ENCODE measurements at places on chromosomes 11 and 22.

DNA sequence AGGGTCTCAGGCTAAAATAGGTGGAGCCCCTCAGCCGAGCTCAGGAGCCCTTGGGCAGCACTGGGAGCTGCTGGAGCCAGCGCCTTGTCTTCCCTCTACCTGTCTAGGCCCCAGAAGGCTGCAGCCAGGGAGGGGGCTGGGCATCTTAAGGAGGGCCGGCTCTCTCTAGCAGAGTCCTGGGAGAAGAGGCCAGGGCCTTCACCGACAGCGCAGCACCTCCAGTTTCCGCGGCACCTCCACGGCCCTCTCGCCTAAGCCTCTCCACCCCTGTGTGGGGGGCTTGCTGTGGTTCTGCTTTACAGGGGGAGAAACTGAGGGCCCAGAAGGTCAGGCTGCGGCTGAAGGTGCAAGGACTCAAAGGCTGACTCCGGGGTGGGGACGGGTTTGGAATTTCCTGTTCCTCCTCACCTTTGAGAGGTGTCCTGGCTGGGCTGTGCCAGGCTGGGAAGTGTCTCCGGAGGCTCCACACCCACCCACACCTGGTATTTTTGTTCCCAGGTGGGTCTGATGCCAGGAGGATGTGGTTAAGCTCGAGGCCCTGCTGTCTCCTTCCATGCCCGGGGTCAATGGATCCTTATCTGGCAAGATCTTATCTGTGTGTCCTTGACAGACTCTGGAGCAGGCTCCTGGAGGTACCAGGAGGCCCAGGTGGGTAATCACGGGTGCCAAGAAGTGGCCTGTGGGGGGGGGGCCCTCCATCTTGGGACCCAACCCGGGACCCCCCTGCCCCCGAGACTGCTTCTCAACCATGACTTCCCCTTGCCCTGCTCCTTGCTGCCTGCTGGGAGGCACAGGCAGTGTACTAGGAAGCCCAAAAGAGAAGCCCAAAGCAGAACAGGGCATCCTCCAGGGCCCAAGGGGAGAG is 95.3 kb upstream of the FGF3 start:
- no peak for DNase-seq

GRCh38 chr22:36419177-36419911 is 31.6 kb upstream of the MYH9 start:
- DNase-seq, result no peak

GRCh38 chr22:20174785-20175596 is 24.1 kb upstream of the CCDC188 start:
- DNase-seq, result no peak

- peak; percentile 37 for DNase-seq
Measured at GRCh38 chr11:118051611-118052461, 25.0 kb upstream of the TMPRSS4 start.

DNA sequence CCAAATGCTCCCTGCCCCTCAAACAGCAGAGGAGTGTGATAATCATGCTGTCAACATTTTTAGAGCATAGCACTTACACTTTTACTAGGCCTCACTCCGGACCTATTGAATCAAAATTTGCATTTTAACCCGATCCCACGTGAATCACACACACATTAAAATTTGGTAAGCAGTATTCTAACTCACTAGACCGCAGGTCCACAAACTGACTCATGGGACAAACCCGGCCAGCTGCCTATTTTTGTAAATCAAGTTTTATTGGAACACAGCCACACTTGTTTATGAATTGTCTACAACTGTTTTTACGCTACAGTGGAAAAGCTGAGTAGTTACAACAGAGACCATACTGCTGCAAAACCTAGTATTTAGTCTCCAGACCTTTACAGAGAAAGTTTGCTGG is 43.3 kb downstream of the SNX19 start:
- no peak for DNase-seq

- DNase-seq, result no peak
Measured at GRCh38 chr11:122360875-122361274, 244.9 kb upstream of the BLID start.

GRCh38 chr11:133965031-133965601 is 8.3 kb upstream of the IGSF9B start:
- DNase-seq, result no peak

- peak; percentile 27 for DNase-seq
Measured at GRCh38 chr11:47950396-47950795, 30.0 kb upstream of the PTPRJ start.

GRCh38 chr11:17063171-17064002 is 14.1 kb downstream of the RPS13 start:
- peak; percentile 40 for DNase-seq

DNA sequence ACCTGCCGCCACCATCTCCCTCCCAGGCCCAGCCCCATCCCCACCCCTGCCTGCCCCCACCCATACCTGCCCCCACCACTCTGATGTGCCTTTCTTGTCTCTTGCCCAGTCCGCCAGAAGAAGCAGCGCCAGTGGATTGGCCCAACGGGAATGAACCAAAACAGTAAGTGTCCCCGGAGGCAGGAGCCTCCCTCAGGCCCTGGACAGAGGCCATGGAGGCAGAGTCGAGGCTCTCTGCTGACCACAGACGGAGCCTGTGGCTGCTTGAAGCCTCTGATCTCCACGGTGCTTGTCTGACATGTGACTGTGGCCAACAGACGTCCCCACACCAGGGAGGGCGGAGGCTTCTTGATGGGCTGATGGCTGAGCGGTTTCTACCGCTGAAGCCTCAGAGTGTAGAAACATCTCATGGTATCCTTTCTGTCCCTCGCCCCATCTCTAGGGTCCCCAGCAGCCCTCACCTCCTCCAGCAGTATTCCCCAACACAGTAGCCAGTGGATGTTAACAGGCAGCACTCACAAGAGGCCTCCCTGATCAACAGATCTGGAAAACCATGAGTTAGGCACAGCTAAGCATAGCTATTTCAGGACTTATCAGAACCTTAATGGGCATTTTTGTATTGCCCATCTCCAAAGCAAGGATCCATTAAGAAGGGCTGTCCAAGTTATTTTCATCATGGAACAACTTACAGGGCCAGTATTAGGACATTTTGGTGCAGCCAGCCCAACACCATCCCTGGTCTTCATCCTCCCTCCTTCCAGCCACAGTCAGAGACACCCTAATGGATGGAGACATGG is 21.7 kb downstream of the CD5 start:
- DNase-seq, result no peak

DNA sequence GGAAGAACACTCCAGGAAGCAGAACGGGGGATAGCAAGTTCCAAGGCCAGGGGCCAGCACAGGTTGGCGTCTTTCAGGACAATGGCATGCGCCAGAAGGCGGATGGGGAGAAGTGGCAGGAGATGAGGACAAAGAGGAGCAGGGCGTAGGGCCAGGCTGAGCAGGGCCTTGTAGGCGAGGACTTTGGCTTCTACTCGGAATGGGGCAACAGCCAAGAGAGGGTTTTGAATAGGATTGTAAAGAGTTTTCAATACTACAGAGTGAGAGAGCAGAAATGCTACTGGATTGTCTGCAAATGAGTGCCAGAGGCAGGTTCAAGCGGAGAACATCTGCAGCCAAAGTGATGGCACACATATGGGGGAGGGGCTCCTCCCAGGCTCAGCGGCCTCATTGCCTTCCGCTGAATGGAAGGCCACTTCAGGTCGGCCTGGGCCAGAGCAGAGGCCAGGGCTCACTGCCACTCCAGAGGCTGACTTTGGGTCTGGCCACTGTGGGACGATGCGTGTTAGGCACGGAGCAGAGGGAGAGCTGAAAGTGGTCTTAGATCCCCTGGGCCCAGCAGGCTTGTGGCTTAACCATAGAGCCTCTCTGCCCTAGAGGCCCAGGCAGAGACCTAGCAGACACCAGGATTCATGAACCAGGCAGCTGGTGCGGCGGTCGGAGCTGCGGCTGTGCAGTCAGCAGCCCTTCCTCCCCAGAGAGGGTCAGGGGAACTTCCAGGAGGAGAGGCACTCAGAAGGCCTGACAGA is 118.2 kb downstream of the DSCAML1 start:
- DNase-seq, result no peak

DNA sequence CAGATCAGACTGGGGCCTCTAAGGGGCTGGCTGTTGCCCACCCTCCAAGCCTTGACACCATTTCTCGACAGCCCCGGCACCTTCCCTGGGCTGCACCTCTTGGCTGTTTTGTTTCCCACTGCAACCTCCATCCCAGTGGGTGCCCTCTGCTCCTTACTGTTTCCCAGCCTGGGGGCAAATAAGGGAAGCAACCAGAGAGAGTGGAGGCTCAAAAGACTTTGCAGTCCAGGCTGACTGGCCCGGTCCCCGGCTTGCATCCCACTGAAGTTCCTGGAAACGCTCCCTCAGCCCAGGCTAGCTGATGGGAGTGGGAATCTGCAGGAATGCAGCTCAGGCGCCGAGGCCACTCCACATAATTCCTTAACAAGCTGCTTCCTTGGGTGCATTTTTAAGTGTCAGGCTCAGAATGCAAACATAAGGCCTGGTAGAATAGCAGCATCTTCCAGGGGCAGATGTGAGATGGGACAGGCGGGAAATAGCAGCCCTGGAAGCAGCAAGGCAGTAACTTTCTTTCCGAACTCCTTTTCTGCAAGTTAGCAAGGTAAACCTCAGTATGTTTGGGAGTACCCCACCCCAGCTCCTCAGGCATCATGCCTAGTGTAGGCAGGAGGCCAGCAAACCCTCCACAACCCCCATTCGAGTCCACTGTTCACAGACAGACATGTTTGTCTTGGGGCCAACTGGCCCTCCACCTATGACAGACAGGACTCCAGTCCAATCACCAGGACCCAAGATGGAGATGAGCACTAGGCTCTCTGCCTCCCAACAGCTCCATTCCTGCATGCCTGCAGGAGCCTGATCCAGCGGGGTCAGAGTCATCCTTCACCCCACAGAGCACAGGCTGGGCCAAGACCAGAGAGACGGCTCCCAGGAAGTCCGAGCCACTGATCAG is 39.3 kb downstream of the RPL27A start:
- no peak for DNase-seq

DNA sequence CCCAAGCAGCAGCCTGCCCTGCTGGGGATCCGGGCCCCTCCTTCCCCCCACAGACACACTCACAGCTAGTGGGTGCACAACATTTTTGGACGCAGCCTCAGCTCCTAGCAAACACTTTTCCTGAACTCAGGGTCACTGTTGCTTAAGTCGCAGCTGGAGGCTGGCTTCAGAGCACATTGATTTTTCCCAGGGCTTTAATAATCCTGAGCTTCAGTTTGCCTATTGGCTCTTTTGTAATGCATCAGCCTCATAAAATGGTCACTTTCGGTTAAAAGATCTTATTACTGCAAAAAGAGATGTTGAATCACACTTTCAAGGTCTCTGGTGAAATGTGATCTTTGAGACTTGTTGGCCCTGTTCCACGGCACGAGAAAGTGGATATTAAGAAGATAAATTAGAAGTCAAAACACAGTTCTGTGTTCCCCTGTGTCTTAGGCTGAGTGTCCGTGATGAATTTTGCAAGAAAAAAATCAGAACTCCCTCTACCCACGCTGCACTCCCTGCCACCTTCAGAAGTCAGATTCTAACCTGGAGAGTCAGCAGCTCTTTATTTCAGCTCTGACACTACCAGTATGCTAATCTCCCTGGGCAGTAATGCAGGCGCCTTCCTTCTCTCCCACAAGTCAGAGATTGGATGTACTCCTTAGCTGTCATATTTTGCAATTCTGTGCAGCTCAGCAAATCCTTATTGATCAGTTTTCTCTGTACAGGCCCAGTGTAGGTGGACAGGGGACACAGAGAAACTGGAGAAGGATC is 158.2 kb upstream of the E2F8 start:
- DNase-seq, result no peak

DNA sequence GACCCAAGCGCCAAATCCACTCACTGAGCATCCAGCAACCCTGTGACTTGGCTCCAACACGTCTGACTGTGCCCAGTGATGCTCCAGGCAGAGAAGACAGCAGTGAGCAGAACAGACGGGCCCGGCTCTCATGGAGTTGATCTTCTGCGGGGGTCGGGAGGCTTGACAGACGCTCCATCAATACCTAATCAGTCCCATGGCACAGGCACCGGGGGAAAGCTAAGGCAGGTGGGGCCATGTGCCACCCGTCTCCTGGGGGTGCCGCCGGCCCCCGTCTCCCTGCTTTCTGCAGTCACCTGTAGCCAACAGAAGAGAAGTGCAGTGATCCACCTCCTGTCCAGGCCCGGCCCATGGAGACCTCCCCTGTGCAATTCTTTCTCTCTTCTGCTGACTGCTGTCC is 47.5 kb downstream of the LINC01488 start:
- DNase-seq, result no peak

DNA sequence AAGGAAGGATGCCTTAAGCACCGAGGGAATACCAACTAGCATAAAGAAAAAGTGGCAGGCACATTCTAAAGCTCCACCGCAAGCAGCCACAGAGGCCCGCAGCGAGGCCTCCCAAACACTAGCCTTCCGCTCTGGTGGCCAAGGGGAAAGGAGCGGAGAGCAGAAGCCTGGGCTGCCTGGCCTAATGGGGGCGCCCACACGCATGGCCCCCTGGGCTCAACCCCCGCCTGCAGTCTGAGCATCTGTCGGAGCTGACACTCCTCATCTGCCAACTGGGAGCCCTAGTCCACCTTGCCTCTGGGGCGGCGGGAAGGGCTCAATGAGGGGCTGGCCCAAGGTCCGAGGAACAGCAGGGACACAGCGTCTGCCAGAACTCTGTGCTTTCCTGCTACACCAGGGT is 50.1 kb upstream of the WNT11 start:
- no peak for DNase-seq

DNA sequence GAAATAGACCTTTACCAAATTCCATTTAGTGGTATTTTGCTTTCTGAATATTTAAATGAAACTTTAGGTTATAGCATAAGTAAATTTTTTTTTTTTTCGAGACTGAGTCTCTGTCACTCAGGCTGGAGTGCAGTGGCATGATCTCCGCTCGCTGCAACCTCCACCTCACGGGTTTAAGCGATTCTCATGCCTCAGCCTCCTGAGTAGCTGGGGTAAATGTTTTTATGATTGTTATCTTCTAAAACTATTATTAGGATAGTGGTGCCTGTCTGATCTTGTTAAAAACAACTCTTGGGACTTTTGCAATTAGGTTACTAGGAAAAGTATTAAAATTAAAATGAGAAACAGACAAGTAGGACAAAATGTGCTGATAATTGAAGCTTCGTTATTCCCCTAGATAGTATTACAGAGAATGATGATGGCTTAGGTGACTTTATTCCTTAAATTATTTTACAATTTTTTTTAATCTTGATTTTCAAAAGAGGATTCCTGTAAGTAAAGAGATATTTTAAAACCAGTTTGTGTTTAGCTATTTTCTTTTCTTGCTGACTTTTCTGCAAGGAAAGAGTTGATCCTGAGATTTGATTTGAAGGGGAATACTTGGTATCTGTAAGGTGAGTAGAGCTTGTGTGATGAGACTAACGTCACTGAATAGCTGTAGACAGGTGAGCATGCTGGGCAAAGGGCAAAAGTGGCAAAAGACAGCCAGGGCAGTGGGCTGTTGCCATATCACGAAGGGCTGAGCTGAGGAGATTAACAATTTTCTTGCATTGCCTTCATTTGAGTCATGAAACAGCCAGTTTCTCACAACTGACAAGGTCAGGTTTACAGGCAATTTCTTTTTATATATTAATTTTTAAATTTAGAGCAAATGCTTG is 20.8 kb downstream of the CRKL start:
- no peak for DNase-seq

- DNase-seq, result no peak
Measured at GRCh38 chr11:68753300-68753699, 2.0 kb upstream of the TESMIN start.

Data from stimulated activated CD4-positive, alpha-beta T cell treated with anti-CD3 and anti-CD28 coated beads, Interleukin-1b, Interleukin-23, amount 100 ng/mL, for 24 hours (primary cell).